Epithelial cell of alveolus of lung (primary cell): ENCODE measurements at places on chromosomes 16 and 17. TPM values are rescaled to one million over a fixed set of nuclear protein-coding genes. Genes with fewer than 3 reads are reported as not detected.

The ATMIN gene
- total RNA-seq: 32.7 and 33.5 TPM in 2 replicates

The CFAP97D1 gene
- not detected in 2 replicates for total RNA-seq

The CD300C gene
- total RNA-seq: not detected in 2 replicates

The TEPSIN gene
- total RNA-seq: 12.5 and 28.7 TPM in 2 replicates

The C16orf92 gene
- total RNA-seq: not detected in 2 replicates

The TMEM238L gene
- not detected in 2 replicates for total RNA-seq

The CARD14 gene
- total RNA-seq: 0.16 TPM in 1 of 2 replicates, not detected in the other

The ASPHD1 gene
- total RNA-seq: 6.5 and 9.8 TPM in 2 replicates

The PNPO gene
- total RNA-seq: 17.2 and 32.7 TPM in 2 replicates

The AGRP gene
- total RNA-seq: not detected in 2 replicates

The TBC1D3 gene
- total RNA-seq: not detected in 2 replicates

The TOX3 gene
- total RNA-seq: 5.0 TPM in 1 of 2 replicates, not detected in the other

The CMTM2 gene
- total RNA-seq: not detected in 2 replicates

The OR1A1 gene
- total RNA-seq: not detected in 2 replicates

The TRIM37 gene
- total RNA-seq: 10.3 and 20.8 TPM in 2 replicates

The SEPTIN12 gene
- total RNA-seq: not detected in 2 replicates

The MEIOC gene
- 0.13 TPM in 1 of 2 replicates, not detected in the other for total RNA-seq

The HSD11B2 gene
- total RNA-seq: 2.7 TPM in 1 of 2 replicates, not detected in the other

The NSMCE1 gene
- 87.1 and 99.7 TPM in 2 replicates for total RNA-seq

The ACAP1 gene
- 1.5 and 2.7 TPM in 2 replicates for total RNA-seq

The ULK2 gene
- total RNA-seq: 11.2 and 12.9 TPM in 2 replicates

The TUBB3 gene
- 83.7 and 231 TPM in 2 replicates for total RNA-seq

The CCL17 gene
- total RNA-seq: not detected in 2 replicates

The E2F4 gene
- 75.3 and 80.8 TPM in 2 replicates for total RNA-seq

The PRAC1 gene
- total RNA-seq: not detected in 2 replicates

The SLC25A39 gene
- 74.3 and 86.6 TPM in 2 replicates for total RNA-seq

The ARHGAP44 gene
- total RNA-seq: 1.1 and 1.7 TPM in 2 replicates

The RASL10B gene
- total RNA-seq: 4.0 and 11.3 TPM in 2 replicates

The LHX1 gene
- 0.13 TPM in 1 of 2 replicates, not detected in the other for total RNA-seq

The FXR2 gene
- 24.8 and 37.5 TPM in 2 replicates for total RNA-seq

The MPHOSPH6 gene
- total RNA-seq: 25.3 and 37.9 TPM in 2 replicates

The PSMD11 gene
- 28.8 and 61.5 TPM in 2 replicates for total RNA-seq

The LRRC75A gene
- 0.13 TPM in 1 of 2 replicates, not detected in the other for total RNA-seq

The ADAM11 gene
- total RNA-seq: under 0.01 and 0.64 TPM in 2 replicates

The MYH1 gene
- total RNA-seq: not detected in 2 replicates

The RAP1GAP2 gene
- total RNA-seq: 0.32 and 1.7 TPM in 2 replicates
